ENCODE measurements at places on chromosomes 16 and 17.

GRCh38 chr16:77596261-77596660, 126.1 kb upstream of the NUDT7 start:
- DNase-seq: no peak

DNA sequence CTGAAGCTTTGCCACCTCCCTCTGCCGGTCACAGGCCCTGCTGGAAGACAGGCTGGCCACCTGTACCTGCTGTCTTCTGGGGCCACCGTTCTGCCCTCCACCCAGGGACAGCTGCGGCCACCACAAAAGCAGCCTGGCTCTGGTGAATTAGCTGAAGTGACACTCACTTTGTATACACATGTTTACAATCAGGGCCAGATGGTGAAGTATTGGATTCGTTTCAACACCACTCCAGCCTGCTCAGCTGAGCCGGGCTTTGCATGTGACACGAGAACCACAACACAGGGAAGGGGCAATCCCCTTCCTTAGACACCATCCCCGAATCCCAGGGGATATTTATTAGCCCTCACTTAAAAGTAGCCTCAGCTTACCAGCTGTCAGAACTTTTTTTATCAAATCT, 191.5 kb upstream of the RPL38 start:
- DNase-seq: no peak

DNA sequence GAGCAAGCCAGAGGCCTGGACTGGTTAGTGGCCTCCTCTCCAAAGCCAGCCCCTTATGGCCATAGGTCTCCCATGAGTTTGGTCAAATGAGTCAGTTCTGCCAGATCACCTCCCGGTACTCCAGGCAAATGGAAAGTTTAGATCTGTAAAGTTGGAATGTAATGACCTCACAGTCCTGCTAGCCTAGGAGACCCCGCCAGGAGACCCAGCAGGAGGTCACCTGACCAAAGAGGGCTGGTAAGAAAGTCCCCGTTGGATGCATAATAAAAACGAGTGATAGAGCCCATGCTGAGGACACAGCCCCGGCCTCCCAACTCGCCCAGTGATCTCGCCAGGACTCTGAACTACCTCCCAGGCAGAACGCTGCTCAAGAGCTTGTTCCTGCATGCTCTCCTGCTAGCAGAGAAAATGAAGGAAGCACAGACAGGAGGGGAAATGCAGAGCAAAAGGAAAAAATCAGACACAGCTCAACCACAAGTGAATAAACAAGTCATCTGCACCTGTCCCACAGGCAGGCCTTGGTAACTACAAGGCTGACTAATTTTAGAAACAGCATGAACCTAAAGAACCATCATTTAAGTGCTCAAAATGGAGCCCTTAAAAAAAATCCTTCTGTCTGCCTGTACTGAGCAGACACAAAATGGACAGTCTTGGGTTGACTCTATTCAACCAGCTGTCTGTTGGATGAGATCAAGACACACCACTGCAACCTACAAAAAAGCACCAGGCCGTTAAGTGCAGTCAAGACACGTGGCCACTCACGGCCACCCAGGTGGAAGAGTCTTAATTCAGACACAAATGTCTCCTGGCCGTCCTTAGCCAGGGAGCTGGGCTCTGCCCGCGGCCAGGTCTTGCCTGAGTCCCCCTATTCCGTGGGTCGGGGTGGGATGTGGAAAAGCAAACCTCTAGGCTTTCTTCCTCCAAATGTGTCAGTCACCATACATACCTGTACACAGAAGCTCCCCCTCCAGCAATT, 9.2 kb downstream of the CDIP1 start:
- DNase-seq: no peak

DNA sequence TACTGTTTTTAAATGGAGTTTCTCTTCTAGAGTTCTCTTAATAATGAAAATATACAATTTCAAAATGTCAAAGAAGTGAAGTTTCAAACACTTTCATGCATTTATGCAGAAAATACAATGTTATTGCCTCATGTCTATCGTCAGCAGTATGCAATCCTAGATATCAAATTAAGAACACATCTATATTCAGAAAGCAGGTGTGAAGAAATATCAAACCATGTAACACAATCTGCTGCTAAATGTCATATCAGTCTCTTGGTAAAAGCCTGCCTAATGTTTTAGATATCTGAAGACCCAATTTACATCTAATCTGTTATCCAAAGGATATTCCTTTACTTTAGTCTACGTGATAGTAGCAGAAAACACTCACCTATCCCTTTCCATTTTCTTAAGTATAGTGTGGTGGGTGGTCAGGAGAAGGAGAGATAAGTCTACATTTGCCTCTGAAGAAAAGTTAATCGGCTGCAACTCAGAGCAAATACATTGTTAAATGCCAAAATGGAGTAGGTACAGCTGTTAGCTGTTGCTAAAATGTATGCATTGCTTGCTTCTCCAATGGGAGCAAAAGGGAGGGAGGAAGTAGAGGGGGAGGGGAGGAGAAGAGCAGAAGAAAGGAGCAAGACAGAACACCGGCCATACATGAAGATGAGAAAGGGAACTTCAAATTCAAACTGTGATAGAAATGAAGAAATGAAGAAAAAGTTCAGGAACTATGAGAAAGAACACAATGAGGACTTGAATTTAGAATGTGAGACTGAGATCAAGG, 64.9 kb downstream of the ITFG1 start:
- DNase-seq: no peak

- no peak for DNase-seq
Measured at GRCh38 chr16:79018650-79019429, 581.7 kb downstream of the MAF start.
